ENCODE measurements at places on chromosomes 3 and 15. TPM values are rescaled to one million over a fixed set of nuclear protein-coding genes. Genes with fewer than 3 reads are reported as not detected.

GRCh38 chr15:42149493-42150218 lies 6.8 kb downstream of the PLA2G4F start:
- DNase-seq = no peak

DNA sequence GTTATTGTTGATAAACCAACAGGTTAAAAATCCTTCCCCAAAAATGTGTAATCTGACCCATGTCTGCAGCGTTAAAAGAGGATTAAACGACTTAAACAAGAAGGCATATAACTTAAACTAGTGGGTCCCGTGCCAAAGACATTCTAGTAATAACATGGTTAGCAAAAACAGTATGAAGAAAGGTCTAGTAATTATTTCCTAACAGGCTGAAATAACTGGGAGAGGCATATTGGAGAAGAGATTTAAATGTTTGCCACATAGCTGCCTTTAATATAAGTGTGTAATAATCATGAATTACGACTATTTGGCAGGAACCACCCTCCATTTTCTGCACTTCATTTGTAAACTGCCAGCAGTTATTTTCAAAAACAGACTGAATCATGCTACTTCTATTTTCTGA lies 67.7 kb upstream of the CSPG5 start:
- no peak for DNase-seq

The CHRM5 gene
- total RNA-seq = not detected

The ADGRG7 gene
- 1.4 TPM for total RNA-seq

DNA sequence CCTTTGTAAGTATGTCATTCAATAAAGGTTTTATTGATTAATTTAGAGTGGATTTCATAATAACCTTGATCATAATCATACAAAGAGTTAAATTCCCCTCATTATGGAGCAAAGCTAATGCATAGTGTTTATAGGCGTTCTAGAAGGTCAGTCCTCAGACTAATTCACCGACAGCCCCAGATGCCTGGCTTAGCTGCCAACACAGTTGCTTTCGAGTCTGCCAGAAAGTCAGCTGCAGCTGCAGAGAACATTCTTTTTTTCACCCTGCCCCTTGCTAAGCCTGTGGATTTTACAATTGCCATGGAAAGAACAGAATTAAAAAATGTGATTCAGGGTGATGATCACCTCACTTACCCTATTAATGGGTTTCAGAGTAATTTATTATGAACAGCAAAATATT lies 21.2 kb downstream of the CADM2 start:
- no peak for DNase-seq

DNA sequence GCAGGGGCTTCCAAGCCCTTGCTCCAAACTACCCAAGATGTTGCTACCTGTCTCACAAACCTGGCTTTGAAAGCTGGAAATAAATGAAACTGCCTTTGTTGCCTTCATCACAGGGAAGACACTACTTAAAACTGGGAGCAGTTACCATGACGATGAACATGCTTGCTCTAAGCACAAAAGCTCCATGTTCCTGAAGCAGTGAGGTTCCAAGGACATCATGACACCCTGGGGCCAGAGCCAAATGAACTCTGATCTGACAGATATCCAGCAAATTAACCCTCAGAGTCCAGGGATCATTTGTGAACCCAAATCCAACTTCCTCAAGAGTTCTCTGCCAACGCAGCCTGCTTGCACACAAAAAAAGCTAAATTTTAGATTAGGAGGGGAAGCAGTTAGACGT lies 10.7 kb downstream of the TRAIP start:
- no peak for DNase-seq

GRCh38 chr15:73030122-73030679 lies 22.1 kb upstream of the NEO1 start:
- no peak for DNase-seq

GRCh38 chr15:67559576-67559975 lies 17.1 kb downstream of the MAP2K5 start:
- no peak for DNase-seq

DNA sequence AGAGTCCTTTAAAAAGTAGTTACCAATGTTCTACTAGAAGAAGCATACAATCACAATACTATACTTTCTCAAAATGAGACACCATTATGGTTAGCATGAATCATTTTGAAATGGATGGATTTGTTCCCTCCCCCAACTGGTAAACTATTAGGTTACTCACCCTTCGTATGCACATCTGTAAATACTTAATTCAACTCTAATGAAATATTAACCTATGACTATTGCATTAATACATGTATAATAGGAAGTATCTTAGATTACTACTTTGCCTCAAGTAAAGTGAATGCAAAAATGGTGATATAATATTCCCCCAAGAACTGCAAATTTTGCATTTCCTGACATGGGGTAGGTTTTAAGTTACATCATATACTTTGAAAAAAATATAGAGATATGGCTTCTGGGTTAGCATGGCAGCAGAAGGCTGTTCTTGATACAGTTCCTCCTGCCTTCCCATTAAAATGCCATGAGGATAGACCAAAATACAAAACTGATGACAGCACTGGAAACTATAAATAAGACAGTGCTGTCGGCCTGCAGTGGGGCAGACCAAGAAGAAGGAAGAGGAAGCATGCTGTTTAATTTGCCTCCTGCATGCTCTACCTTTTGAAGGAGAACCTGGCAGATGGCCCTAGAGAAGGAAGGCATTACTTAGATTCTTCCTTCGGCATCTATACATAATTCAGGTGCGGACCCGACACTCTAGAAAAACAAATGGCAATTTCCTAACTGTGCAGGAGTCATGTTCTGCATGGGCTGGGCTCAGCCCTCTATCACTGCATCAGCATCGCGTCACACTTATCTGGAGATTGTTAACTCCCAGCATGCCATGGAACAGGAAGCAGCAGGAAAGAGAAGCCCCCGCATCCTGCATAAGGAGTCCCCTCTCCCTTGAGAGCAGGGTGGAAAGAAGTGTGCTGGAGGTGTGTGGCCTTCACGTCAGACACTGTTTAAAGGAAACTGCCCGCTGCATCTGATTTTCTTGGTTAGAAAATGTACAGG lies 41.8 kb upstream of the NEO1 start:
- DNase-seq = no peak

All from progenitor cell of endocrine pancreas (in vitro differentiated cells).